Ureter (tissue), 1 donor: ENCODE measurements at places on chromosomes 1 and 21.

- no peak for DNase-seq
Measured at GRCh38 chr1:66521721-66522365, 12.1 kb upstream of the SGIP1 start.

DNA sequence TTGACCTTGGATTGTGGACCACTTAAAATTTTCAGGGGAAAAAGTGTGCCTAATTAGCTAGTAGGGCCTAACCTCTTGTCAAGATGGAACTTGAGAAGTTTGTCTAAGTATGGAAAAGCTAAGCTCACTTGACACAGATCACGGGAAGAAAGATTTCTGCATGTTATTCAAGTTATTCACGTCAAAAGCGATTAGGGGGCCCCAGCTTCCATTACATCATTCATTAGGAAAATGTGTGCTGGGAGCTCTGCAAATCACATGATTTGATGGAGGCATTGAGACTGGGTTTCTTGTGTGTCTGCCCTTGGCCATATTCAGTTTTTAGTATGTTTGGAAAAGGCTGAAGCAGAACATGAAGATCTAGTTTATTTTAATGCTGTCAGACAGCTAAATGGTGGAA lies 15.5 kb upstream of the POGZ start:
- no peak for DNase-seq

DNA sequence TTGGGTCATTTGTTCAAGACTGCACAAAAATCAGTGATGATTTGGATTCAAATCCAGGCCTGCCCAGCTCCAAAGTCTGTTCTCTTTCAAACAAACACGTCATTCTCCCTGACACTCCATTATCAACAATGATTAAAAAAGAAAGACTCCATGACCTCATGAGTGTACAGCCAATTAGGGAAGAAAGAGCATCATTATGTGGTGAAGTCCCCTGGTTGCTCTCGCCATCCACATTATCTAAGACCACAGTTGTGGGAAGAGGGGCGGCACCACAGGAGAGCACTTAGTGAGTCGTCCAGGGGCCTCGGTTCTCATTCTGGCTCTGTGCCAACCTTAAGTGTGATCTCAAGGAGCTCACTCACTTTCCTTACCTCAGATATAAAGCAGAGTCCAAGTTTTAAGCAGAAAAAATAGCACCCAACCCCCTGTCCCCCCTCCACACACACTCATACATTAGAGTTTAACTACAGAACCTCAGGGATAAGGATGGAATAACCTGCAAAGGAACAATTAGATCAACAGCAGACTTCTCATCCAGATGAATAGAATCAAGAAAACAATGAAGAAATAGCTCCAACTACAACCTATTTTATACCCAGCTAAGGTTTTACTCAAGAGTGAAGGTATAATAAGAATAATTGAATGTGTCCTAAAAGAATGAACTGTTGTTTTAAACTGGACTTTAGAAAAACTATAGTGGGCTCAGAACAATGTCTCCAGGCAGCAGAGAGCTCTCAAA lies 47.8 kb downstream of the COL6A1 start:
- DNase-seq, result no peak

GRCh38 chr1:198122693-198123092 lies 34.1 kb upstream of the NEK7 start:
- DNase-seq, result no peak

- peak; percentile 50 for DNase-seq
Measured at GRCh38 chr1:52842643-52843310, at the start of gene ZYG11A. Gene ZYG11A, plus strand, starts transcription at chr1:52842760. Its CDS starts 124 bp downstream, at chr1:52842884.

GRCh38 chr1:118075116-118075515 lies 109.9 kb downstream of the SPAG17 start:
- no peak for DNase-seq

DNA sequence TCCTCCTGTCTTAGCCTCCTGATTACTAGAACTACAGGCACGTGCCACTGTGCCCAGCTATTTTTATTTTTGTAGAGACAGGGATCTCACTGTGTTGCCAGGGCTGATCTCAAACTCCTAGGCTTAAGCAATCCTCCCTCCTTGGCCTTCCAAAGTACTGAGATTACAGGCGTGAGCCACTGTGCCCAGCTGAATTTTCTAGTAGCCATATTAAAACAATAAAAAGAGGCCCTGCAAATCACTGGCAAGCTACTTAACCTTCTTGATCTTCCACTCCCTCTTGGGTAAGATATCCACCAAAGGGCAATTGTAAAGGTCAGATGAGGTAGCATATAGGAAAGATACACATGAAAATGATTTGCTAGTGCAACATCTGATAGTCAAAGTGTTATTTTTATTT lies 65.6 kb upstream of the SRSF10 start:
- DNase-seq, result no peak

GRCh38 chr1:157695417-157695816 lies 5.2 kb downstream of the FCRL3 start:
- DNase-seq, result no peak

DNA sequence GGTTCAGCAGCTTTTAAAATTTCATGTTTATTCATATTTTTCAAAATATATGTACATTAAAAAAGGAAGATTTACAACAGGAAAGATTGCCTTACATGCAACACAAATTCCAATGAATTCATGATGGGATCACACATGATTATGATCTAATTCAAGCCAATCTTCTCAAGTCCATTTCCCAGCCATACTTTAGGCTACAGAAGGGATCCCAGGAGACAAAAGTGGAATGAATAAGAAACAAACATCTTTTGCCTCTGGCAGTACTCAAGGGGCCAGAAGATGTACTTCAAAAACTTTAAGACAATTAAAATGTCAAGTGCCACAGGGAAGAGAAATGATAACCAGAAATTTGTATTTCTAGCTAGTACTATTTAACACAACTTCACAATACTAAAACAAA lies 10.2 kb upstream of the SH2D5 start:
- DNase-seq, result no peak

DNA sequence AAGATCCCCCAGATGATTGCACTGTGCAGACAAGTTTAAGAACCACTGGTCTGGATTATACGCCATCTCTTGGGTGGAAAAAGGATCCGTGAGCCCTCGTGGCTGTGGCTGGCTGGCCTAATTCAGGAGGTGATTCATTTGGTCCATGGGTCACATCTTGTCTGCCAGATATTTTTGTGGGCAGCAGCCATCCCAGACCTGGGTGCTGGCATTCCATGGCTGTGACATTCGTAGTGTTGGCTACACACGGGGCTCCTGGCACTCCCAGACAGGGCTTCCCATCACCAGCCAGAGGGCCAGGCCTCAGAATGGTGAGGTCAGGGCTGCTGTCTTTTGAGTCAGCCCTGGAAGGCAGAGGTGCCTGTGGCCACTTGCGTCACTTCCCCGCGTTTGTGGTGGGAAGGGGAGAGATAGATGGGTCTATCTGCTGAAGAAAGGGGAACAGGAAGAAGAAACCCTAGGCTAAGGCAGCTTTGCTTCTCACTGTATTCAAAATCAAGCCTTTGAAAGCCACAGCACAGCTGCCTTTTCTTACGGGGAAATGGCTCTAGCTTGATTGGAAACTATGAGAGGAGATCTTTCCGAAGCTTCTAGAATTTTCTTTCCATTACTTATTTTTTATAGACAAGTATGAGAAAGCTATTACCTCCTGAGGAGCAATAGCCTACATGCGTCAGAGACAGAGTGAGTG lies 32.4 kb downstream of the EIF2D start:
- DNase-seq, result peak; percentile 64

GRCh38 chr1:234709473-234710228 lies 99.7 kb upstream of the IRF2BP2 start:
- peak; percentile 37 for DNase-seq

DNA sequence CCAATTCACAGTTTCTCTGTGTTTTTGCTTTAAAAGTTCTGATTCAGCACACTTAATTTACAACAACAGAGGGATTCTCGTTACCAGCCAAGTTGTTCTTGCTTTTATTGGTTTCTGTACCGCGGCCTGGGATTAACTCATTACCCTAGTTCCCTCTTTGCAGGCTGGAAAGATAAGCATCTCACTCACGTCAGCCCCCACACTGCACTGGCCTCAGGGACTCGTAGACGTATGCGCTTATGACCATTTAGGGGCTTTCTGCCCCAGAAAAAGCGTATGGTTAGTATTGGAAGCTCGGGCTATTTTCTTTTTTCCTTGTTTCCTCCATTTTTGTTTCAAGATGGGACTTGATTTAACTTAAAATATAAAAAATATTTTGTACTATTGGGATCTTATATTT lies 76.0 kb downstream of the POFUT2 start:
- DNase-seq, result no peak

GRCh38 chr1:203559523-203559922 lies 65.6 kb downstream of the OPTC start:
- DNase-seq, result no peak

GRCh38 chr21:27101523-27101922 lies 134.6 kb upstream of the ADAMTS5 start:
- DNase-seq, result no peak

GRCh38 chr1:240854367-240854766 lies 242.4 kb upstream of the GREM2 start:
- no peak for DNase-seq

DNA sequence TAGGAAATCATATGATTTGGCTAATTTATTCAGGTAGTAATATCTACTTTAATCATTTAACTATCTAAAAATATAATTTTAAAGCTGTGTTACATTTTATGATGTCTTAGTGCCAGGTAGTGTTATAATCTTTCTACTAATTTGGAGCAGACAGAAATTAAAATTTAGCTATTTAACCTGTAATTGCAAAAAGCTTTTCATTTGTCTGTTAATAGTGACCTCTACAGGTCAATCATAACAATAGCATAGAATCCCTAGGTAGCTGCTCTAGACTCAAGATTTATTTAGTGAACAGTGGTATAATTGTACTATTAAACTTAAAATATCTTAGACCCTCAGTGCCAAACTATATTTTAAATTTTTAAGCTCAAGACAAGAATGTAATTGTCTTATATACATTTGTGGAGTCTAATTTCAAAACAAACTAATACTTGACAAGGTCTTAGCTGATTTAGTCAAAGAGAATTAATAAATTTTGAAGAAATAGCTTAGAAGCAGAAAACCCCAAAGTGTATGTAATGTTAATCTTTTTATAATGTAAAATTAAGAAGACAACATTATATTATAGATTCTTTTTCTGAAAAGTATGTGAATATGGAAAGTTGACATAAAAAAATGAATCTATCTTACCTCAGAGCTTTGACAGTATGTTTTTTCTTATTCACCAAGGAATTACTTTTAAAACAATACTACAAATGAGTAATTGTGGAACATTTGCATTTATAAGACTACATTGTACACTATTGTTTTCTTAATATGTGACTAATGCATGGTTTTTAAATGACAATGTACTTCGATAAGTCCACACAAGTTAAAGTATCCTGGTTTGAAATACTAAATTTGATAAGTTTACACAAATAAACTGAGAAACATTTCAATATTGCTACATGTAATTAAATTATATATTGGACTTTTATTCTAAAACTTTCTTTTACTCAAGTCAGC lies 64.1 kb upstream of the RNPC3 start:
- no peak for DNase-seq

- DNase-seq, result no peak
Measured at GRCh38 chr1:22821027-22821426, 110.4 kb downstream of the EPHB2 start.

- peak; percentile 97 for DNase-seq
Measured at GRCh38 chr1:26695356-26696118, at the start of gene ARID1A. Gene ARID1A, plus strand, starts transcription at chr1:26696015. Its CDS starts 389 bp downstream, at chr1:26696404.

DNA sequence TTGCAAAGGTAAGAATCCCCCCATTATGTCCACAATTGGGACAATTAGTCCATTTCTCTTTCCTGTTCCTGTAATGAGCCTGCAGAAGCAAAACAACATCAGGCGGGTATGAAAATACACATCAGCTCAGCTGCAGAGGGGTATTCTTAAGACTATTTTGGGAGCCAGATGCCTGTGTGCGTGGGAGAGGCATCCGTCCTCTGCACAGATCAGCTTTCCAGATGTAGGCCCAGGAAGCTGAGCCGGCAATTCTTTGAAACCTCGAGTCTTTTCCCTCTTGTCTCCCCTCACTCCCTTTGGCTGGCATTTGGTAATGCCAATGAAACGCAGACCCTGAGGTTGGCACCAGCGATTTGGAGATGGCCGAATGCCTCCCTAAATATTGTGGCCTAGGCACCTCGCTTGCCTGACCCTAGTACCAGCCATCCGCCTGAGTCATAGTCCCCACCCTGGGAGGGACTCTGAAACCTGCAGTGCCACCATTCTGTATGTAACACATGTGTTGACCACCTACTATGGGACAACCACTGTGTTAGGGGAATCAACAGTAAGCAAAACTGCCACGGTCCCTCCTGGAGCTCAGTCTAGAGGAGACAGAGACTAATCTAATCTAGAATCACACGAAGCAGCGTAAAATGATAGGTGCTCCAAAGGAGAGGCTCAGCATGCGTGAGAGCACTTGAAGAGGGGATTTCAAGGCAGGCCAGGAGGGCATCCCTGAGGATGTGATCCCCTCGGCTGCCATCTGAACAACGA lies 603.0 kb downstream of the MATN1 start:
- no peak for DNase-seq

DNA sequence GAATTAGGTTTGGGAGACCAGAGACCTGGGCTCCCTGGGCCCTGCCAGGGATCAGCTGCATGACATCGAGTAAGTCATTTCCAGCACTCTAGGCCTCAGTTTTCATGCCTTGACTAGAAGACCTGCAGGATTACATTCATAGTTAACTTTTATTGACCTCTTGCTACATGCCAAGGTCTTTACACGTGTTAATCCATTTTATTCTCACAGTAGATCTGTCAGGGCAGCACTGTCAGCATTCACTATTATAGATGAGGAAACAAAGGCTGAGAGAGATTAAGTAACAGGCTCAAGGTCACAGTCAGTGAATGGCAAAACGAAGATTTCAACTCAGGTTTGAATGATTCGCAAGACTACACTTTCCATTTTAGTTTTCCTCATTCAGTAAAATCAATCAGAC lies 37.0 kb downstream of the PGM1 start:
- DNase-seq, result no peak

DNA sequence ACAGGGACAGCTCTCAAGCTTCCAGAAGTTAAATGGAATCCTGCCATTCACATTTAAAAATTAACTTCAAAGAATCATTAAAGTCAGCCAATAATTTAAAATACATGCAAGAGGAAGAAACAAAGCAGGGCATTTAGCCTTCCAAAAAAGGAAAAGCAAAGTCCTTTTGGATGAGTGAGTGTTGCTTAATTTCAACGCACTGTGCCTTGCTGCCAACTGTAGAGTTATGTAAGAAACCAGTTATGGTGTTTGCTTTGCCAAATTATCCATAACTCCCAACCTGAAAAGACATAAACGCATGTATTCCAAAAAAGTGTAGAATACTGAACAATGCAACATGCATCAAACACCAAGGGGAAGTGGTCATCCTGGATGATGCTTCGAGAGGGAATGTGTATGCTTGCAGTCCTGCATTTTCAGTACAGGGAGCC lies 16.1 kb upstream of the KCNE1 start:
- DNase-seq, result no peak

DNA sequence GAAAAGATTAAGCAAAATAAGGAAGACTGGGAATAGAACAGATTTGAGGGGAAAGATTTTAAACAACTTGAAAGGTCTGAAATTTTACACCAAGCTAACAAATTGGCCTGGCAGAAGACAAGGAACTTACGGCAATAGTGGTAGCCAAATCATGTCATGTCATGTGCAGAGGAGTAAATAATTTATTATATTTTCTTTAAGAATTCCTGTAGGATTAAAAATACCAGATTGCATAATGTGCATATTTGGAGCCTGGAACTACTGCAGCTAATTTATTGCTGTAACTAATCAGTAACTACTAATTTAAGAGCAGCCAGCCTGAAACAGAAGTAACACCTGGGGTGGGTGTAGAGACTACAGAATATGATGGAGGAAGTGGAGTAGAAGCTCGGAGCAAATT lies 334.3 kb downstream of the TGFB2 start:
- DNase-seq, result no peak

- DNase-seq, result no peak
Measured at GRCh38 chr1:28170001-28170596, 6.4 kb downstream of the PTAFR start.

GRCh38 chr1:225813214-225813964 lies 3.5 kb downstream of the EPHX1 start:
- peak; percentile 68 for DNase-seq
